Ascending aorta (tissue), 2 donors: ENCODE measurements at places on chromosomes 4 and X. TPM values are rescaled to one million over a fixed set of nuclear protein-coding genes. Genes with fewer than 3 reads are reported as not detected.

ARMCX5 gene
- 3.6 TPM for total RNA-seq

C4orf50 gene
- total RNA-seq = not detected

LNX1 gene
- 4.0 TPM for total RNA-seq

S100P gene
- total RNA-seq = not detected

GRCh38 chr4:138602664-138603063 lies 360.5 kb upstream of the SLC7A11 start:
- no peaks in the 10 kb centered on the region for H3K36me3 ChIP-seq
- no peak overlapping the region for H3K27ac ChIP-seq
- no peak overlapping the region for H3K4me3 ChIP-seq
- no peaks in the 10 kb centered on the region for H3K4me1 ChIP-seq
- no peak for DNase-seq

- DNase-seq = no peak
- no peak overlapping the region for H3K4me3 ChIP-seq
- H3K36me3 ChIP-seq = no peaks in the 10 kb centered on the region
- H3K27ac ChIP-seq = no peak overlapping the region
- H3K27me3 ChIP-seq = no peaks in the 10 kb centered on the region
Observed at GRCh38 chr4:7410446-7410845, 24.3 kb downstream of the PSAPL1 start.

DNA sequence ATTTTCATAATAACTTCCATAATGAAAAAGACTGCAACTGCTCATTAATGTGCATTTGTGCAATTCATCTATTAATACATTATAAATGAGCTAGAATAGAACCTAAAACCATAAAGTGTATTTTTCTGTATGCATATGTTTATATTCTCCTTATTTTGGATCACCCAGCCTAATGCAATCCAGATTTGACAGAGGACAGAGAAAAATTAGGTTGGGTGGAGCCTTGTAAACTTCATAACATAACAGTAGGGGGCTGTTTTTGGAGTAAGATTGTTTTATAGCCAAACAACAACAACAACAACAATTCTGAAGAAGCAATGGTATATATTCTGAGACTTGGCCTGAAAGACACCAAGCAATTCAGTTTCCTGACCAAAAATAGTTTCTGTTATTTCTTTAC lies 615.3 kb upstream of the SLIT2 start:
- H3K4me1 ChIP-seq = no peaks in the 10 kb centered on the region
- no peak for DNase-seq
- no peak overlapping the region for H3K4me3 ChIP-seq
- no peaks in the 10 kb centered on the region for H3K27me3 ChIP-seq
- H3K36me3 ChIP-seq = no peaks in the 10 kb centered on the region

- H3K36me3 ChIP-seq = no peaks in the 10 kb centered on the region
- no peak for DNase-seq
- no peak overlapping the region for H3K27ac ChIP-seq
- H3K4me3 ChIP-seq = no peak overlapping the region
Observed at GRCh38 chrX:128622296-128622695, 570.1 kb upstream of the ACTRT1 start.

DNA sequence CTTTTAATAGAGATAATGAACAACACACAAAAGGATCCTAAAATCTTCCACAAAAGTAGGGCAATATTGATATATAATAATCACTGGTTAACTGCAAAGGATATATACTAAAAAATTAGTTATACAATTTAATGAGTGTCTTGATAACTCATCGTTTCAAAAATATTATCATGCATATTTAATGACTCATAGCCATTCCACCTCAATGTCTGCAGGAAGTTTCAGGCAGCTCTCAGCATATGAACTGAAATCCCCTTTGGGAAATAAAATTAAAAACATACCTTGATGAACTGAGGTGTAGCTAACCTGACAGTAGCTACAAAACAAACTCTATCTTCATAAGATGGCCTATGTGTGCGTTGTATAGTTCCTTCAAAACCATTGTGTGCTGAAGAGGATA lies 62.9 kb downstream of the TMEM165 start:
- H3K27ac ChIP-seq = no peak overlapping the region
- no peaks in the 10 kb centered on the region for H3K27me3 ChIP-seq
- no peak overlapping the region for H3K4me3 ChIP-seq
- no peaks in the 10 kb centered on the region for H3K36me3 ChIP-seq

- DNase-seq = no peak
- H3K27ac ChIP-seq = no peak overlapping the region
- H3K4me3 ChIP-seq = no peak overlapping the region
- no peaks in the 10 kb centered on the region for H3K27me3 ChIP-seq
- H3K36me3 ChIP-seq = no peaks in the 10 kb centered on the region
Observed at GRCh38 chr4:81611221-81611620, 139.5 kb upstream of the RASGEF1B start.

DNA sequence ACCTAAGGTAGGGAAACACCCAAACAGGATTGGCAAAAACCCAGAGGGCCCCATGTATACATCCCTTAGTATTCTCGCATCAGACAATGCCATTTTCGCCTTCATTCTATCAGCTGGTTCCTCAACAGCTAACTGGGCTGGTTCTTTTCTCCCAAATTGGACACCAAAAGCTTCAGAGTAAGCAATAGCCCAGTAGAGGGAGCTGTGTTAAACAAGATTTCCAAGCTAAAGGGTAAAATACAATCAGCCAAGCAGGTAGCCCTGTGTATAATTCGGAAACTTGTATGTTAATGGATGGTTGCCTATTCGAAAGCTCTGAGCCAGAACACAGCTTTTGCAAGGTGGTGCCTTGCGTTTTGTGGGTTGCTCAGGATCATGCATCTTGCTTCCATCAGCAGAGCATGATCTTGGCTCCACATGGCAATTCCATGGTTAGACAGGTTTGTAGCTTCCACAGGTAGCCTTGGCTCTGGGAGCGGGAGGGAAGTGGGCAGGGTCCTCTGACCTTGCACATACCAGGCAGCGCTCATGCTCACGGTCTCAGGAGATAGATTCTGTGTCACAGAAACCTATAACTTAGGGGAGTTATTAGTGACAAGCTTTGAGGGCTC lies 115.2 kb upstream of the LNX1 start:
- H3K27ac ChIP-seq = no peak overlapping the region
- H3K4me3 ChIP-seq = no peak overlapping the region
- no peaks in the 10 kb centered on the region for H3K36me3 ChIP-seq
- DNase-seq = no peak
- H3K4me1 ChIP-seq = no peaks in the 10 kb centered on the region

DNA sequence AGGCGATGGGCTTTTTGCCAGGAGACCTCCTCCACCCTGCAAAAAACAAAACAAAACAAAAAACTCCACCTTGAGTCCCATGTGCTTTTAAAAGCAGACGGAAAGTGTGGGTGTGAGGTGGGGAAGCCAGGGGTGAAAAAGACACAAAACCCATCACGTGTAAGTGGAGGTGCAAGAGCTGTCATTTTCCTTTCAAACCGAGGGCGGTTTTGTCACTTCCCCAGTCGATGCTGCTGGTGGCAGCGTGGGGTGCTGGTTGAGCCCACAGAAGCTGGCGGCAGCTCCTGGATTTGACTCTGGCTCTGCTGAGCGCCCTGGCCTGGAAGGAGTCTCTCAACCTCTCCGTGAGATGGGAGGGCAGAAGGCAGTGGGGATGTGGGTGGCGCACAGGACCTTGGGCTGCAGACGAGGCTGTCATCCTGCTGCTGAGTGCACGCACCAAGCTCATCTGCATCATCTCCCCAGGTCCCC lies 110.0 kb downstream of the PSAPL1 start:
- no peaks in the 10 kb centered on the region for H3K4me1 ChIP-seq
- no peaks in the 10 kb centered on the region for H3K36me3 ChIP-seq
- no peaks in the 10 kb centered on the region for H3K27me3 ChIP-seq
- DNase-seq = no peak
- no peak overlapping the region for H3K4me3 ChIP-seq
- H3K27ac ChIP-seq = no peak overlapping the region
